NCI-H1436 treated with DMSO at 0.1 percent for 48 hours (cell line): ENCODE measurements at places on chromosomes 7 and 10.

DNA sequence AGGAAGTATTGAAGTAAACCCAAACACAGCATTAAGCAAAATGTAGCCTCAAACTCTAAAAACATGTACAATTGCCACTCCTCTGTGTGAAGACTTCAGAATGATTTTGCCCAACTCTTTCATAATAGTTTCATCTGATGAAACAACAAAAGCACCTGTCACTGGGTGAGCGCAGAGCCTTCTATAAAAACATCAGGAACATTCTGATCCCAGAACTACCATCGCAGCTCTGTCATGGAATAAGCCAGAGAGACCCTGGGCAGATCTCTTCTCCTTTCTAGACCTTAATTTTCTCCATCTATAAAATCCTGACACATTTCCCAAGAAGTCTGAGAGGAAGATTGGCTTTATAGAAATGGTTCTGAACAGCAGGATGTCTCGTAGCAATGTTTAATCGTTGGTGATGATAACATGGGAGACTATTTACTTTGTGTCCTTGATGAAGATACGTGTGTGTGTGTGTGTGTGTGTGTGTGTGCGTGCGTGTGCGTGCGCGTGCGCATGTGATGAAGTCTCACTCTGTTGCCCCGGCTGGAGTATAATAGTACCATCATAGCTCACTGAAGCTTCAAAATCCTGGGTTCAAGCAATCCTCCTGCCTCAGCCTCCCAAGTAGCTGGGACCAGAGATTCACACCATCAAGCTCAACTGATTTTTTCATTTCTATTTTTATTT is 198.0 kb downstream of the KIAA1217 start:
- DNase-seq, result no peak

- no peak for DNase-seq
Observed at GRCh38 chr10:51250278-51250920, 176.1 kb downstream of the PRKG1 start.

DNA sequence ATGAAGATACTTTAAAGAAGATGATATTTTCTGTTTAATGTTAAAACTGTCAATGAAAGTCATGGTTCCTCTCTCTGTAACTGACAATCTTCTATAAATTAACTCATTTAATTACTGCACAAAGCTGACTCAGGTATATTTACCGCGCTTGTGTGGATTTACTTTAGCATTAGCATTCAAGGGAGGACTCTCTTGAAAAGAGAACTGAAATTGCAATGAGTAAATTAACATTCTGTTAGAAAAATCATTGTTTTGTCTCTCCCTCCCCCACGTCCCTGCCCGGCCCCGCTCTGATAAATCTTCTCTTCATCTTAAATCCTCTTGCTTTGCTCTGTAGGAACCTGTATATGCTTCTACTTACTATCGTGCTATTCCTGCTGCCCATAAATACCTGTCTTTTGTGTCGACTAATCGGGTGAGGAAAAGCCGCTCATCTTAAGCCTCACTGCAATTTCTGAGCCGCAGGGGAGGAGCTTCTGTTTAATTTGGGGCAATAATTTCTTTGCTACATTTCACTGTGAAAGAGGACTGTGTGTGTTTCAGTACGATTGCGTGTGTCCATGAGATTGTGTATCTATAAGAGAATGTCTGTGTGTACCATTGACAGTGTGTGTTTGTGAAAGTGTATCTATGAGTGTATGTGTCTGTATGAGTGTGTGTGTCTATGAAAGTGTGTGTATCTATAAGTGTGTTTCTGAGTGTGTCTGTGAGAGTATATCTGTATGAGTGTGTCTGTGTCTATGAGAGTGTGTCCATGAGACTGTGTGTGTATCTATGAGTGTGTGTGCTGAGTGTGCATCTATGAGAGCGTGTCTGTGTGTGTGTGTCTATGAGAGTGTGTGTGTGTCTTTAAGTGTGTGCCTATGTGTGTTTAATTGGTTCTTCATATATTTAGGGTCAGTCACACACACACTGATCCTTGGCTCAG is 46.5 kb upstream of the LYZL2 start:
- DNase-seq, result no peak

DNA sequence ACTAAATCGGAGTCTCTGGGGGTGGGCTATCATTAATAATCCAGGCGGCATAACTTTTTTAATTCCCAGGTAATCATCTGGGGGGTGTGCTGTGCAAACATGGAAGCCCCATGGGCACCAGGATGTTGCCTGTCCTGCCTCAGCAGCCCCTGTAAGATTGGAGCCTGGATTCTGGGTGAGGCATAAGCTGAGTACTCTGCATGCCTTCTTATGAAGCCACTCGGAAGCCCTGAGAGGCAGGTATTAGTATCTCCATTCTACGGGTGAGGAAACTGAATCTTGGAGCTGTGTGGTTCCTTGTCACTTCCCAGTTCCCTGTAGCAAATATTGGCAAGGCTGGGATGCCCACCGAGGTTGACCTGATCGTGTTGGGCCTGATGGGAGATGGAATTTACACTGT is 7.4 kb upstream of the OPN4 start:
- DNase-seq, result no peak

DNA sequence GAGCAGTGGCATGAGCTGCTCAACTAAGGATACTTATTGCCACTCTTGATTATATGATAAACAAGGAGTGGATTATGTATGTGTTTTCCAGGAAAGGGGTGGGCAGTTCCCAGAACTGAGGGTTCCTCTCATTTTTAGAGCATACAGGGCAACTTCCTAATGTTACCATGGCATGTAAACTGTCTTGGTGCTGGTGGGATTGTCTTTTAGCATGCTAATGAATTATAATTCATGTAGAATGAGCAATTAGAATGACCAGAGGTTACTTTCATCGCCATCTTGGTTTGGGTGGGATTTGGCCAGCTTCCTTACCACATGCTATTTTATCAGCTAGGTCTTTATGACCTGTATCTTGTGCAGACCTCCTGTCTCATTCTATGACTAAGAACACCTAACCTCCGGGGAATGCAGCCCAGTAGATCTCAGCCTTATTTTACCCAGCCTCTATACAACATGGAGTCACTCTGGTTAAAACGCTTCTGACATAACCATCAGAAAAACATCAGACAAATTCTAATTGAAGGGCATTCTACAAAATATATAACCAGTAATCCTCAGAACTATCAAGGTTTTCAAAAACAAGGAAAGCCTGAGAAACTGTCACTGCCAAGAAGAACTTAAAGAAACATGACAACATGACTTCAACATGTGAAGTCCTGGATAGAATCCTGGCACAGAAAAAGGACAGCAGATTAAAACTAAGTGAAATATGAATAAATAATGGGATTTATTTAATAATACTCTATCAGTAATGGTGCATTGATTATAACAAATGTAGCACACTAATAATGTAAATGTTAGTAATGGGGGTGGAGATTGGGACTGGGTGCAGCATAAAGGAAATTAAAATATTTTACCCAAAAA is 365.0 kb downstream of the SEMA3D start:
- no peak for DNase-seq

DNA sequence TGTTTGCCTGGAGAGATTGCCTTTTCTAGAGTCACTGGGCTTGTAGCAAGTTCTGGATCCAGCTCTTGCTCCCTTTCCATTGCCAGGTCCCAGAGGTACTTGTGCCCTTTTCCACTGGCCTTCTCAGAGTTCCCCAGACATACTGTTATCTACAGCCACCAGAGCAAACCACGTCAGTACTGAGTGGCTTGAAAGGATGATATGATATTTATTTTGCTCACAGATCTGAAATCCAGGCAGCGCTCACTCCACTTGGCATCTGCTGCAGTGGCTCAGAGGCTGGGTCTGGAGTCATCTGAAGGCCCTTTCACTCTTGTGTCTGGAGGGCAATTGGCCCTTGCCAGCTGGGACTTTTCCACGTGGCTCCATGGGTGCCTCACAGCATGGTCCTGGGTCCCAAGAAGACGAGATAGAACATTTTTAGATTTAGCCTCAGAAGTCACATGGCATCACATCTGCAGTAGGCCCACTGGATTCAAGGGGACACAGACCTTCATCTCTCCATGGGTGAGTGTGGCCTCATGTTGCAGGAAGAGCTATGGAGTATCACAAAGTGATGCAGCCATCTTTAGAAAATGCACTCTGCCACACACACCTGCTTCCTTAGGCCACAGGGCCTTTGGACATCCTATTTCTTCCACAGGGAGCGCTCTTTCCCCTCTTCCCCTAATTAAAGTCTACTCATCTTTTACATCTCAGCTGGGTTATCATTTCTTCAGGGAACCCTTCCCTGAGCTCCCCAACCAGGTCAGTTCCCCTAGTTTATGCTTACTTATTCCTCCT is 22.9 kb upstream of the TCF7L2 start:
- no peak for DNase-seq

DNA sequence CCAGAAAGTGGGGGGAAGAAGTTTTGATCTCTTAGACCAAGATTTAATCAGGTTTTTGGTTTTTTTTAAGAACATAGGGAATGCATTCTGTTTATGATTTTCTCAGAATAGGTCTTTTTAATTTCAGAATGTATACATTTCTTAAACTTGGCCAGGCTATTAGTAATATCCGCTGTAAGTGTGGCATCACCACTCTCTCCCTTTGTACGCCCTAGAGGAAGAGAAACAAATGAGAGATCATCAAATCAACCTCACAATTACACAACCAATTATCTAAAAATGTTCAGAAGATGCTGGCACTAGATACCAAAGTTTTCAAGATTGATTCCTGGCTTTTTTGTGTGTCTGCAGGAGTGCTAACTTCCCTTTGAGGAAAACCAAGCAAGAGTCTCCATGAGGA is 70.0 kb downstream of the KLF6 start:
- DNase-seq, result no peak

DNA sequence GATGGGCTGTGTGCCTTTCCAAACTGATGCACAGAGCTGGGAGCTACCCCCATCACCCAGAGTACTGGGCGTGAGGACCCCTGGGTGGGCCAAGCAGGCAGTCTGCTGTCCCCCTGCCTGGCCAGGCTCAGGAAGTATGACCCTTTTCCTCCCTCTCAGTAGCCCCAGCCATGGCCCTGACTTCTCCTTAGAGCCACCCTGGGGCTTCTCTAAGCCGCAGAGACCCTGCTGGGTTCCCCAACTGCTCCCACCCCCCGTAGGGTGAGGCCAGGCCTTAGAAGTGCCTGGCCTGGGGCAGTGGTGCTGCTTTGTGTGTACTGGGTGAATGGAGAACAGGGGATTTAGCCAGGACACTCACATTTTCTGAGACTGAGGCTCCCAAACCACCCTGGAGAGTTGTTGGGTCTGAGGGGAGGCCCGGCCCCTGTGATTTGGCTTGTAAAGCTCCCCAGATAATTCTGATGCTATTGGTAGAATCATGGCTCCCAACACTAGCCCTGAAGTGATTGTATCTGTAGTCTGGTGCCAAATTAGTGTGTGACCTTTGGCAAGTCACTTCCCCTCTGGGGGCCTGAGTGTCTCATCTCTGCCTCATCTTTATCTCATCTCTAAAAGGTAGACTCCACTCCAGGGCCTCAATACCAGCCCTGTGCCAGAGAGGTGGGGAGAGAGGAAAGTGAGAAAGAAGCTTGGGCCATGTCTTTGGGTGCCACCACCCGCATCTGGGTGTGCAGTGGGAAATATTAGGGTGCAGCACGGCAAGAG is 99.7 kb upstream of the PPIF start:
- no peak for DNase-seq

DNA sequence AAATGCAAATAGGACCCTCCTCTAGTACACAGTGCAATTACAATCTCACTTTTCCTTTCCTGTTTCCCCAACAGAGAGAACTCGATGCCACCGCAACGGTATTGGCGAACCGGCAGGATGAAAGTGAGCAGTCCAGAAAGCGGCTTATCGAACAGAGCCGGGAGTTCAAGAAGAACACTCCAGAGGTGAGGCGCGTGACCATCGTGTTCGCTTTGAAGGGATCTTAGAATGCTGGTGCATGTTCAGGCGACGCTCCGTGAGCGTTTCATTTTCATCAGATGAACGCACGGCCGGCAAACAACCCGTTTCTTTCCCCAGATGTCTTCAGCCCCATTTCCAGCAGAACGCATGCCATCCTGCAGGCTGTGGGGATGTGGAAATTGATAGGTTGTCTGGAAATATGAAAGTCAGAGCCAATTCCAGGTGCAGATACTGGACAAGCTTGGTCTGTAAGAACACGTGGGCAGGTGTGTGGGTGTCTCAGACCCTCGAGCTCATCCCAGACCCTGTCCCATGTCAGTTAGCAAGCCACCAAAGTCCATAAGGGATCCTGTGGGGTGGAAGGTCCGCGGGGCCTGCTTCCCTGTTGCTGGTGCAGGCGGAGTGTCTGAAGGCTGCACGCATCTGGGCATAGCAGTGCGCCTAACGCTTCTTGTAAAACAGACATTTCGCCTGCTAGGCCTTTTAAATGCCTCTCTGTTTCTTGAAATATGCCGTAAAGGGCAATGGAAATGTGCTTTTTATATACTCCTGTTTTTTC is 98.8 kb downstream of the CUX1 start:
- DNase-seq, result no peak

GRCh38 chr10:64316416-64316815 is 795.2 kb downstream of the REEP3 start:
- no peak for DNase-seq

DNA sequence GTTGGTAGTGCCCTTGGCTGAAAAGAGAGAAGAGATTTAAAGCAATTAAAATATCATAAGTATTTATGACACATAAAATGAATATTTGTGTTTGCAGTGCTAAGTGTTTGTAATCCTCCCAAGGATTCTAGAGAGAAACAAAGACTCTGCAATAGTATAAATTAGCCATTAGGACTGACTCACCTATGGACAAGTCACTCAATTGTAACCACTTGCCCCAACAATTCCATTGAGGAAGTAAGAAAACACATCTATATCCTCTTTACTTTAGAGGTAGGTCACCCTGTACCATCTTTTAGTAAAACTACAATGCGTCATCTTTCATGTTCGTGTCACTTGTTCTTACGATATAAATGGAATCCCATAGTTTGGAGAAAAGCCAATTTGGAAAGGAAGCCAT is 85.7 kb upstream of the INHBA start:
- no peak for DNase-seq

- no peak for DNase-seq
Observed at GRCh38 chr7:95632609-95633008, 36.3 kb upstream of the PDK4 start.

DNA sequence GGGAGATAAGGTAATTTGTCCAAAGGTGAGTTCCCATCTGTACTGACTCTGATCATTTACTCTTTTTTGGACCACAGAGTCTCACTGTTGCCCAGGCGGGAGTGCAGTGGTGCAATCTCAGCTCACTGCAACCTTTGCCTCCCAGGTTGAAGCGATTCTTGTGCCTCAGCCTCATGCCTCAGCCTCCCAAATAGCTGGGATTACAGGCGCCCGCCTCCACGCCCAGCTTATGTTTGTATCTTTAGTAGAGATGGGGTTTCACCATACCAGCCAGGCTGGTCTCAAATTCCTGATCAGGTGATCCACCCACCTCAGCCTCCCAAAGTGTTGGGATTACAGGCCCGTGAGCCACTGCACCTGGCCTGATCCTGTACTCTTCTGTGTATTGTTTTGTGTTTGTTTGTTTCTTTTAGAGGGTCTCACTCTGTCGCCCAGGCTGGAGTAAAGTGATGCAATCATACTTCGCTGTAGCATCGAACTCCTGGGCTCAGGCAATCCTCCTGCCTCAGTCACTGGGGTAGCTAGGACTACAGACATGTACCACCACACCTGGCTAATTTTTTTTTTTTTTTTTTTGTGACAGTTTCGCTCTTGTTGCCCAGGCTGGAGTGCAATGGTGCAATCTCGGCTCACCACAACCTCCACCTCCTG is 2.4 kb downstream of the NOLC1 start:
- DNase-seq, result no peak
